CD4-positive, alpha-beta T cell treated with Interleukin-21 for 1 hour (primary cell): ENCODE measurements at places on chromosomes 1 and 21.

DNA sequence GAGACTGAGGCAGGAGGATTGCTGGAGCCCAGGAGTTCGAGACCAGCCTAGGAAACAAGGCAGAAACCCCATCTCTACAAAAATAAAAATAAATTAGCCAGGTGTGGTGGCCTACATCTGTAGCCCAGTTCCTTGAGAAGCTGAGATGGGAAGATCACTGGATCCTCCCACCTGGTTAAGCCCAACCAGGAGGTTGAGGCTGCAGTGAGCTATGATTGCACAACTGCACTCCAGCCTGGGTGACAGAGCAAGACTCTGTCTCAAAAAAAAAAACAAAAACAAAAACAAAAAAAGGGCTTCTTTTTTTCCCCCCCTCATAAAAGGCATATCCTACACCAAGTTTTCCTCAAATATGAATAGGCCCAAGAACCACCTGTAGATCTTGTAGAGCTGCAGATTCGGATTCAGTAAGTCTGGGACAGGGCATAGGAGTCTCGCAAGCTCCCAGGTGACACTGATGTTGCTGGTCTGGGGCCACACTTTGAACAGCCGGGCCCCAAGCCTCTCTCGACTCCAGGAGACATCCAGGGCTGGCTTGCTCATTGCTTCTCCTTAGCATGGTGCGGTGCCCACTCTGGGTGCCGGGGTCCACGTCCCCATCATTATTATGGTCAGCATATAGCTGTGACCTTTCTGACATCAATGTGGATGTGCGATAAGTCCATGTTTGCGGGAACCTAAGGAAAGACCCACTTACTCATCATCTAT, 22.1 kb upstream of the UMODL1 start:
- DNase-seq: no peak

DNA sequence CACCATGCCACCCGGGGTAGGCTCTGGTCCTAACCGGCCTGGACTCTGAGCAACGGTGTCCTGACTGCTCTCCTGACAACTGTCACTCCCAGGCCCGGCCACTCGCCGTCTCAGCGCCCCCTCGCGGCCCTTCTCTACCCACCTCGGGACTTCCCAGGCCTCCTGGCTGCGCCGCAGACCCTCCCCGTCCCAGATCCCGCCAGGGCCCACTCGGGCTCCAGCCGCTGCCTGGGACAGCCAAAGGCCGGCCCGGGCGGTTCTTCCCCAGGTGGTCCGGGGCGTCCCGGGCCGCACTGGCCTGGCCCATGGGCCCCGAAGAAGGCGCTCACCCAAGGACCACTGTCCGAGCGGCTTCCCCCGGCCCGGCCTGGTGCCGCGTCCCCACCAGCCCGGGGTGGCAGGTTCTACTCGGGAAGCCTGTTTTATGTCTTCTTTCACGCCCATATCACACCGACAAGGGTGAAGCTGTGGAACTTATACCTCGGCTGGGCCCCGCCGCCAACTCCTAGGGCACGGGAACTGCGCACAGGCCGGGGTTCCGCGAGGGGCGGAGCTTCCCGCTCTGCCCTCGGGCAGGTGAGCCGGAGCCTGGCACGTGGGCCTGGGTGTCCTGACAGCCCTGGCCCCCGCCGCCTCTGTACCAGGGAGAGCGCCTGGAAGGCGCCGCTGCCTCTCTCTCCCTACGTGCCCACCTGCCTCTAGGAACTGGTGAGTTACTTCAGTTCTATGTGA, 138.3 kb downstream of the TTLL7 start:
- peak; percentile 72 for DNase-seq

DNA sequence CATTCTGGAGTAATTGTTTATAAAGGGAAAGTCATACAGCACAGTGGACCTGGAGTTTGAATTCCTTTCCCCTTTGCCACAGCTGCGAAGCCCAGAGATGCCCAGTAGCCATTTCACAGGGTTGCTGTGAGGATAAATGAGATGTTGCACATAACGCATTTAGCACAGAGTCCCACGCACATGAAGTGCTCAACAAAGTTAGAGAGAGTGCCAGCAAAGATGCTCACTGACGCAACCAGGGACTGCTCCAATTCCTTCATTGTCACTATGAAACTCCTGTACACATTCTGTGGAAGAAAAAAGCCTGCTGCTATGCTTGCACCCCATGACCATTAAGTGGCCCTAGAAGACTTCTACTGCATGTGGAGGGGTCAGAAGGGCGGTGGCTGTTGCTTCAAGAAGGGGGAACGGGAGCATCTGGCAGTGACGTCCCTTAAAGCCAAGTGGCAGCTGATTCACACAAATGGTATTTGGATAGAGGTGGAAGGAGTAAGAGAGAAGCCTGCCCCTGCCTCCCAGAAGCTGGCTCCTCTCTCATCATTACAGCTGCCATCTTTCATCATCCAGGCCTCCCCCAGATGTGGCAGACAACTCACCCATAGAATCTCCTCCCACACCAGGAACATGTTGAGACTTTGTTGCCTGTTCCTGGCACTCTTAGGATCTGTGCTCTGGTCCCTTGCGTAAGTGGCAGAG, 26.5 kb upstream of the VAV3 start:
- no peak for DNase-seq

- DNase-seq: no peak
Observed at GRCh38 chr1:12415038-12415466, 185.2 kb downstream of the VPS13D start.

- no peak for DNase-seq
Observed at GRCh38 chr1:94562519-94563260, 21.1 kb upstream of the F3 start.

GRCh38 chr1:73887412-73887811, 310.6 kb downstream of the LRRIQ3 start:
- no peak for DNase-seq

DNA sequence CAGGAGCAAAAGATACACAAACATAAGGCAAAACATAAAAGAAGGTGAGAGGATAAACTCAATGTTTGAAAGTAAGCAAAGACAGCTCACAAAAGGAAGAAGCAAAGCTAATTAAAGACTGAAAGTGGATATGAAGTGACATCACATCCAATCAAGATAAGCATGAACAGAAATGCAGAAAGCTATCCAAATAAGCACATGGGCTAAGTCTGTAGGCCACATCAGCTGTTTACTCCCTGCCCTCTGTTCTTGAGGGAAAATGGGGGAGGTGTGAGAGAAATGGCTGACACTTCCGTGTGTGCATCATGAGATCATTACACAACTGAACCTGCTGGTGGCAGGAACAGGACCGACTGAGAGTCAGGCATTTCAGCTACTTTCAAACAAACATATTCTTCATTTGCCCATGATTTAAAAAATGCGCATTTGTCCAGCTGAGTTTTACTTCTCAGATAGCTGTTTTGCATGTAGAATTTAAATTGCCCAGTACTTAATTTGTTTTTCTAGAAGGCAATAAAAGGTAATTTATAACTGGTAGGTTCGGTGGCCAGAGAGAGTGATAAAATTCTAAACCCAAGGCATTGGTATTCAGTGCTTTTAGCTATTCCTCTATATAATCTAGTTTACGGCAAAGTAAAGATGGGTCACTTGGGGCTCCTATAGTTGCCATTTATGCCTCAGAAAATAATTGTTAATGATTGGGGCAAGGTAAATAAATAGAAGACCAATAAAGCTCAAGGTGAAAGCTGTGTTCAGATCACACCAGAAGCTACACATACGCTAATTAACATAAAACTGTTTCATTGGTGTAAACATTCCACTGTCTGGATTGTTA, 27.2 kb upstream of the MAN1A2 start:
- peak; percentile 51 for DNase-seq

DNA sequence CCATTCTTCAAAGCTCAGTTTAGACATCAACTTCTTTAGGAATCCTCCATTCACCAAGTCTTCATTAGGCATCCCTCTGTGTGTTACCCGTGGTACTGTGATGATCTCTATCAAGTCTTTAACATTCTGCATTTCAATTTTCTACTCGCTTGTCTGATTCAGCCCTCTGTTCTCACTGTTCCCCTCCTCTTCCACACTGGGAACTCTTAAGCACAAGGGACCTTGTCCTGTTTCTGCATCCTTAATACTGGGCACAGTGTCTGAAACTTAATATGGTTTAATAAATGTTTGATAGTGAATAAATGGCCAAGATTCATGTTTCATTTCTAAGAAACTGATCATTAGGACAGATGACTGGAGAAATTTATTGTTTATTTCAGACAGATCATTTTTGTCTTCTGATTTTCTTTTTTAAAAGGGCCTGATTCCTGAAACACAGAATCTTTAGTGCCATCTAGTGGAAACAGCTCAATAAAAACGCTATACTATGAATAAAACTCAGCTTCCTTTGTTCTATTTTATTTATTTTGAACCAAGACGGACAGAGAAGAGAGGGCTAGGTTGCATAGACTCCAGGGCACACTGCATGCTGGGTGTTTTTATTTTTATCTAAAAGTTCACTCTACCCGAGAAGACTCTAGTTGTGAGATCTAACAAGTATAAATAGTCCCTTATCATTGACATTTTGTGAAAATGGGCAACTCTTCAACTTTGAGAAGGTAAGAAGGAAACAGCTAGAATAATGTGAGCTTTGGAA, 7.0 kb upstream of the TRIM45 start:
- peak; percentile 44 for DNase-seq

DNA sequence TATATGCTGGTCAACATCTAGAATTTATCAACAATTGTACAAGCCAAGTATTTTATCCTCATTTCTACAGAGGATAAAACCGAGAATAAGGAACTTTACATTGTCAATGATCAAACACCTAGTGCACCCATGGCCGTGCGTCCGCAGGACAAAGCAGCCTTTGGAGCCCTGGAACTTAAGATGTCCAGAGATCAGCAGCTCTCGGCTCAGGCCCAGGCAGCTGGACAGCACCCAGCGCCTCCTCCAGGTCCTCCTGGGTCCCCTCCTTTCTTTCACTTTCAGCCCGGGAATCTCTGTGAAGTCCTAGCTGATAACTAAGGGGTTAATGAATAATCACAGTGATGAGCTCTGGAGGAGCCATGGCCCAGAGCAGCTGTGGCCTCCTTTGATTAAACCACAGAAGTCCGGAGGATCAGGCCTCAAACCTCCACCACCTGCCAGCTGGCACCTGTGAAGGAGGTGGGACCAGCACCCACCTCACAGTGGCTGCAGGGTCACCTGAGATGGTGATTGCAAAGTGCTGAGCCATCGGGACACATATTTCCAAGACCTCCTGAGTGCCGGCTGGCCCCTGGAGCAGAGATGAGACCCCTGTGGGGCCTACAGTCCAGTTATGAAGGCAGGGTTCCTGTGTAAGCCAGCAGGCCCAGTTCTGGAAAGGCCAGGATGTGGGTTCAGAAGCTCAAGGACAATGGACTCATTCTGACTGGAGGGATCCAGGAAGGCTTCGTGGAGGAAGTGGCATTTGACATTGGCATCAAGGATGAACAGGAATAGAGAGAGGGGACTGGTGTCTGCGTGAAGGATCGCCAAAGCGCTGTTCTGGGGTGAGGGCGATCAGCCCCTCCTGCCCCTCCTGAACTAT, 11.6 kb upstream of the SAMD11 start:
- DNase-seq: no peak

GRCh38 chr1:17833661-17834501, 78.7 kb downstream of the ACTL8 start:
- no peak for DNase-seq

- DNase-seq: no peak
Observed at GRCh38 chr21:38861989-38862683, 56.4 kb downstream of the ETS2 start.

- DNase-seq: peak; percentile 40
Observed at GRCh38 chr1:200862713-200863415, 9.9 kb upstream of the GPR25 start.

- no peak for DNase-seq
Observed at GRCh38 chr1:234164098-234164709, 209.1 kb upstream of the COA6 start.

GRCh38 chr21:36337099-36337509, 17.1 kb downstream of the MORC3 start:
- no peak for DNase-seq

GRCh38 chr1:42733415-42734200, 6.4 kb downstream of the CLDN19 start:
- DNase-seq: no peak

DNA sequence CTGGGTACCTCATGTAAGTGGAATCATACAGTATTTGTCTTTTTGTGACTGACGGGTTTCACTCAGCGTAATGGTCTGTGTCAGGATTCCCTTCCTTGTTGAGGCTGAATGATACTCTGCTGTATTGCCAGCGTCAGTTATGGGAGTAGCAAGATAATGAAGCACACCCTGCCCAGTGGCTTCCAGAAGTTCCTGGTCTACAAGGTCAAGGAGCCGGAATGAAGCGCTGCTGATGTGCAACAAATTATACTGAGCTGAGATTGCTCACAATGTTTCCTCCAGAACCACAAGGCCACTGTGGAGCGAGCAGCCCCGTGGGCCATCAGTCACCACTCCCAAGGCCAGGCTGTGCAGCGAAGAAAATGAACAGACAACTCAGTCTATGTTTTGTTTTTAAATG, 24.0 kb upstream of the TDRD10 start:
- no peak for DNase-seq

- DNase-seq: peak; percentile 48
Observed at GRCh38 chr1:221439747-221440501, 302.0 kb downstream of the DUSP10 start.

GRCh38 chr1:110205156-110205555, 5.0 kb upstream of the KCNC4 start:
- no peak for DNase-seq

DNA sequence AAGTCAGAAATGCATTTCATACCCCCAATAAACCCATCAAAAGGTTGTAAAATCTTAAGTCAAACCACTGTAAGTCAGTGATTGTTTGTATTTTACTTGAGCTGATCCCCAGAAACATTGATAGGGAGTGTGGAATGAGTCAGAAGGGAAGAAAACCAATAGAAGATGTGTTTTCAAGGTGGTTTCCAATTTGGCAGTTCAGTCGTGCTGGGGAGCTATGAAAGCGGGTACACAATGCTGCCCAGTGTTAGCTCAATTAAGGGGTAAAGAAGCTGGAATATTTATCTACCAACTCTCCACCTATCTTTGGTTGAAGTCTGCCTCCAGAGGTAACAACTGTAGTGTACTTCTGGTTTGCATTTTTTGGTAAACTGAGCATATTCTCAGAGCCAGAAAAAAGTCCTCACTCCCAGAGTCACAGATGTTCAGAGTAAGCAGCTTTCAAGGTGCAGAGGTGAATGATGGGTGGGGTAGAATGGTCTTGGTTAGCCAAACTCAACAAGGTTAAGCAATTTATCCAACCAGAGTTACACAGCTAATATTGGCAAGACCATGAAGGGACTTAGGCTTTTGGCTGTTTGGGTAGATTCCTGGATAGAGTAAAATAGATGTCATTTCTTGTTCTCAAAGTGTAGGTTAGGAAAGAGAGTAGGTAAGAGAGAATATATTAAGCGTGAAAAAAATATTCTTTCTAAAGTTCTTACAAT, 202.9 kb upstream of the ADGRL2 start:
- DNase-seq: no peak
